ENCODE measurements at places on chromosomes 5 and 9.
A peak's percentile ranks its signal among the peaks of the same experiment; 100 is the strongest.

DNA sequence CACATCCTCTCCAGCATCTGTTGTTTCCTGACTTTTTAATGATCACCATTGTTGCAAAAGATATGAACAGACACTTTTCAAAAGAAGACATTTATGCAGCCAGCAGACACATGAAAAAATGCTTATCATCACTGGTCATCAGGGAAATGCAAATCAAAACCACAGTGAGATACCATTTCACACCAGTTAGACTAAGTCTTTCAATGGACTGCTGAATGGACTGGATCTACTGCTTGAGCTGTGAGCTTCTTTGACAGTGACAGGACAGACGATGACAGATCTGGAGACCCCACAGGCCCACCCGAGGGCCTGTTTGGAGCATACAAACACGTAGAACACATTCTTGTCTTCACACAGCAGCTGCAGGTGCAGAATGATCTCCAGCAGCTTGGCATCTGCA lies 266.1 kb upstream of the RIOK2 start:
- DNase-seq: no peak

DNA sequence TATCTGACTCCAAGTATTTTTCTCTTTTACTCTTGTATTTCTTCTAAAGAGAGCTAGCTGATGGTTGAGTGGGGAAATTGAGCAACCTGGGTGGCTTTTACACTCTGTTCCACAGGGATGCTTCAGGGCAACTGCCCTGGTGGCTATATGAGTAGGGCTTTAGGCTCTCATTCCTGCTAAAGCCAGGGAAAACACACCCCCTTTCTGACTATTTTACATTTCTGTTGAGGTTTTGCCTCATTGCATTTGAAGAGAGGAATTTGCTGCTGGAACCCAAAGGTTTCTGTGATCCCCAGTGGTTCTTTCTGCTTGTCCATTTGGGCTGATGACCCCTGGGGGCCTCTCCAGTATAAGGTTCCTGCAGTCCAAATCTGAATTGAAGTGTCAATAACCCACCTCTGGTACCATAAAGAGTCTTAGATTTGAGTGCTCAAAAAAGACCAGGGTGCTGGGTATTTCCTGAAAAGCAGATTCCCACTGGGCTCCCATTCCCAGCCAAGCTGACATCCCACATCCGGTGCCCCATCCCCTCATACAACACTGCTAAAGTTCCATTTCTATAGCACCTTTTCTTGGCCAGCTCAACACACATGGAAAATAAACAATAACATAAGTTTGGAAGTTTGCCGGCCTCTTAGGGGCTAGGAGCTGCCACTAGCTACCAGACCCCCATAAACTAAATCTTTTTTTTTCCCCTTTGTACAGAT lies 59.5 kb downstream of the PAPPA start:
- no peak for DNase-seq

DNA sequence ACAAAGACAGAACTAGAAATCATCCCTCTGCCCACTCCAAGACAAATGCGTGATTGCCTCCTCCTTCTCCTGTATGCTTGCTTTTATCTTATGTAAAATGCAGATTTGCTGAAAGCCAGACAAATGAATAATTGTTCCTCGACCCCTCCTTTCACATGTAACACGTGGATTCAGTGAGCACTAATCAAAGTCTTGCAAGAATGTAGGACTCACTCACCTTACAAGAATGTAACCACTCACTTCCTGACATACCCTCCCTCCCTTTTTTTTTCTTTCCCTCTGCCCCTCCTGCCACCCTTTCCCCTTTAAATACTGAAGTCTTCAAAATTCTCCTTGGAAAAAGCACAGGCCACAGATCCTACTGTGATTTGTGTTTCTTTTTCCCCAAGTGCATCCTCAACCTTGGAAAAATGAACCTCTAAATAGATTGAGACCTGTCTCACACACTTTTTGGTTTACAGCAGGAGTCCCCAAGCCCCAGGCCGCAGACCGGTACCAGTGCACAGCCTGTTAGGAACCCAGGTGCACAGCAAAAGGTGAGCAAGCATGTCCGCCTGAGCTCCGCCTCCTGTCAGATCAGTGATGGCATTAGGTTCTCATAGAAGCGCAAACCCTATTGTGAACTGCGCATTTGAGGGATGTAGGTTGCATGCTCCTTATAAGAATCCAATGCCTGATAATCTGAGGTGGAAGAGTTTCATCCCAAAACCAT lies 29.4 kb upstream of the HSD17B3 start:
- peak; percentile 8 for DNase-seq

- DNase-seq: no peak
Measured at GRCh38 chr5:75659791-75660450, 48.7 kb downstream of the ANKDD1B start.

GRCh38 chr5:81506900-81507588 lies 113.1 kb upstream of the ACOT12 start:
- DNase-seq: peak; percentile 94

DNA sequence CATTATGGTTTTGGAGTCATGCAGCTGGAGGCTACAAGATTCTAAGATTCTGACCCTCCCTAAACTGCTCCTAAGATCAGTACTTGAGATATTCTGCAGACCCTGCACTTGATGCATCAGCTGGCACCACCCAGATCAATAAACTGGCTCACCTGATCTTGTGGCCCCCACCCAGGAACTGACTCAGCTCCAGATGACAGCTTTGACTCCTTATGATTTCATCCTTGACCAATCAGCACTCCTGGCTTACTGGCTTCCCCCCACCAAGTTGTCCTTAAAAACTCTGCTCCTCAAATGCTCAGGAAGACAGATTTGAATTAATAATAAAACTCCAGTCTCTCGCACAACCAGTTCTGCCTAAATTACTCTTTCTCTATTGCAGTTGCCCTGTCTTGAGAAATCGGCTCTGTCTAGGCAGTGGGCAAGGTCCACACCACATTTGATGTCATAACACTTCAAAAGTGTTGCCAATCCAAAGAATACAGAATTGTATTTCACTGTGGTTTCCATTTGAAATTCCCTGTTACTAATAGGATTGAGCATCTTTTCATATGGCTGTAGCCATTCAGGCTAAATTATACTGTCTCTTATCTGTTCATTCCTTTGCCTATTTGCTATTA lies 14.8 kb upstream of the SLC30A5 start:
- DNase-seq: no peak

- DNase-seq: peak; percentile 45
Measured at GRCh38 chr9:38227656-38228055, 158.6 kb upstream of the SHB start.

GRCh38 chr9:105459336-105459735 lies 11.5 kb downstream of the FSD1L start:
- DNase-seq: no peak

DNA sequence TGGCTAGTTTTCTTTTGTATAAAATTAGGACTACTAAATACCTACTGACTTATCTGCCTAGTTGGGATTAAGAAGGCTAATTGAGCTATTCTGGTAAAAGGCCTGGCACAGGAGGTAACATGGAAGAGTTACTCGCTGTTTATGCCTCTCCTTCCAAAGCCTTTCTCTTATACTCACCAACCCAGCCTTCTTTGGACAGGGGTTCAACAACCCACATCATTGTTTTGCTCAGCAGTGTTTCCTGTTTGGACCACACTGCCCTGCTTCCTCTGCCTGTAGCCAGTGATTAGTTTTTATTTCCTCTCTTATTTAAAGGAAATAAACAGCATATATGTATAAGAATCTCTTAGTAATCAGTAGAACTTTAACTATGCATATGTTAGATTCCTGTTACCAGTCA lies 85.1 kb upstream of the TLX3 start:
- no peak for DNase-seq

- peak; percentile 16 for DNase-seq
Measured at GRCh38 chr5:43947935-43948334, 345.0 kb downstream of the NNT start.

DNA sequence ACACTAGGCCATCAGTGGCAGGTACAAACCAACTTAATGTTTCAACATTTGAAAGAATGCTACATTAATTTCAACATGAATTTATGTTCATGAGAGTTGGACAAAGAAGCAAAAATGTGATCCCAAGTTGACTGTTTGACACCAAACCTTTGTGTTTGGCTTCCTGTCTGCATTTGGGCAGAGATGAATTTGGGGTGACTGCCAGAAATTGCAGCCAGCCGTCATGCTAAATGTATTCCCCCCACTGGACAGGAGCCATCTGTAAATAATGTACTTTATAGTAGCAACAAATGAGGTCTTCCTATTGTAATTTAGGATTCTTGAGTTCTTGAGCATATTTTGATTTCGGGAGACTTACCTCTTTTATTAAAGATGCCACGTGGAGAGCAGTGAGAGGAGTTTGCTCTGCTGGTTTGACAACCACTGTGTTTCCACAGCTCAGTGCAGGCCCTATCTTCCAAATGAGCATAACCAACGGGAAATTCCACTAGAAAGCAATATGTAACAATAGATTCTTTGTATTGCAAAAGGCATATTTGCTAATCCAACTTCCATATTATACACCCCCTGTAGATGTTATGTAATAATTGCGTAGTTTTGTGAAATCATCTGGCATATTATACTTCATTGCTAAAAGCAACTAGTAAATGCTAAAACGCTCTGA lies 27.6 kb downstream of the ALDH1A1 start:
- DNase-seq: no peak

DNA sequence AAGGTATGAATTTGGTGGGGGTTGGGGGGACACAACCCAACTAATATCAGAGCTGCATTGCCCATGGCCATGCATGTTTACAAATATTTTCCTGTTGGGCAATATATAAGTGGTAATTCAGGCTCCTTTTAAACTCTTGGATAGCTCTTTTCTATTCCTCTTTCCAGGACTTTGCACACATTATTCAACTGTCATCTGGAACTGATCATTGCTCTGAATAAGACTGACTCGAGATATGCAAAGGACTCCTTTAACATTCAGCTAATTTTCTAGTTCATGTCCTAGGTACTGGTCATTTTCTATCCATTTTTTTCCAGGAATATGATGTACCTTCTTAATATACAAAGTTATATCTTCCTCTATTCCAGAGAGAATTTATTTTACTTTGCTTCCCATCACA lies 89.5 kb upstream of the STK32A start:
- no peak for DNase-seq

- no peak for DNase-seq
Measured at GRCh38 chr5:166428264-166428803, 1863.1 kb upstream of the WWC1 start.

- no peak for DNase-seq
Measured at GRCh38 chr5:118596255-118596654, 392.1 kb downstream of the DTWD2 start.

DNA sequence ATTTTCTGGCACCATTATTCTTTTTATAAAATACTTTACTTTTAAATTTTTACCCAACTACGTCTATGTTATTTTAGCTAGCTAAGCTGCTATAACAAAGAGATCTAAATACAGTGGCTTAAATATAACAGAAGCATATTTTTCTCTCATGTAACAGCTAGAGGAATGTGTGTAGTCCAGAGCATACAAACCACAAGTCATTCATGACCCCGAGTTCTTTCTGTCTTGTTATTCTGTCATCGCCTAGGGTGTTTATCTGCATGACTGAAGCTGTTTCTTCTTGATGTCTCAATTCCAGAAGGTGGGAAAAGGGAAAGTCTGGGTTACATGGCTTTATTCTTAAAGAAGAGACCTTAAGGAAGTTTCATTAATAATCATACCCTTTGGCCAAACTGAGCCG lies 136.9 kb upstream of the RFX3 start:
- no peak for DNase-seq

- peak; percentile 97 for DNase-seq
Measured at GRCh38 chr9:131714161-131714646, 25.7 kb downstream of the RAPGEF1 start.

DNA sequence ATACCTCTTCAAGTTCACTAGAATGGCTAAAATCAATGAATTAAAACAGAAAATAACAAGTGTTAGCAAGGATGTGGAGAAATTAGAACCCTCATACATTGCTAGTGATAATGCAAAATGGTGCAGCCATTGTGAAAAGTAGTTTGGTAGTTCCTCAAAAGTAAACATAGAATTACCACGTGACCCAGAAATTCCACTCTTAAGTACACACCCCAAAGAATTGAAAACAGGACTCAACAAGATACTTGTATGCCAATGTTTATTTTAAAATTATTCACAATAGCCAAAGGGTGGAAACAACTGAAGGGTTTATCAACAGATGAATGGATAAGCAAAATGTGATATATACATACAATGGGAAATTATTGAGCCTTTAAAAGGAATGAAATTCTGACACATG lies 70.3 kb downstream of the BARX1 start:
- DNase-seq: no peak

- DNase-seq: no peak
Measured at GRCh38 chr9:77903666-77904285, 127.8 kb downstream of the GNAQ start.

- DNase-seq: no peak
Measured at GRCh38 chr5:29984156-29984540, 1209.3 kb upstream of the CDH6 start.

GRCh38 chr5:80103371-80103770 lies 68.2 kb downstream of the THBS4 start:
- no peak for DNase-seq

DNA sequence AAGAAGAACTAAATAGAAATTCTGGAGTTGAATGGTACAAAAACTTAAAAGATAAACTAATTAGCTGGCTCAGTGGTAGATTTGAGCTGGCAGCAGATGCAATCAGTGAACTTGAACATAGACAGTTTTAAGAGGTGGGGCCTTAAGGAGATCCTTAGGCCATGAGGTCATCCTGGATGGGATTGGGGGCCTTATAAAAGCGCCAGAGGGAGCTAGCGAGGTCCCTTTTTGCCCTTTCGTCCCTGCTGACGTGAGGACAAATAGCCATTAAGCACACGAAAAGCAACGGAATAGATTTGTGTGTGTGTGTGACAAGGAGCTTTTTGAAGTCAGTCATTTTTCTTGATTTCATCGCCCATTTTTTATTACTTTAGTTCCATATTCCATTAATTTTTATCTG lies 83.3 kb downstream of the ZNF354C start:
- peak; percentile 70 for DNase-seq

DNA sequence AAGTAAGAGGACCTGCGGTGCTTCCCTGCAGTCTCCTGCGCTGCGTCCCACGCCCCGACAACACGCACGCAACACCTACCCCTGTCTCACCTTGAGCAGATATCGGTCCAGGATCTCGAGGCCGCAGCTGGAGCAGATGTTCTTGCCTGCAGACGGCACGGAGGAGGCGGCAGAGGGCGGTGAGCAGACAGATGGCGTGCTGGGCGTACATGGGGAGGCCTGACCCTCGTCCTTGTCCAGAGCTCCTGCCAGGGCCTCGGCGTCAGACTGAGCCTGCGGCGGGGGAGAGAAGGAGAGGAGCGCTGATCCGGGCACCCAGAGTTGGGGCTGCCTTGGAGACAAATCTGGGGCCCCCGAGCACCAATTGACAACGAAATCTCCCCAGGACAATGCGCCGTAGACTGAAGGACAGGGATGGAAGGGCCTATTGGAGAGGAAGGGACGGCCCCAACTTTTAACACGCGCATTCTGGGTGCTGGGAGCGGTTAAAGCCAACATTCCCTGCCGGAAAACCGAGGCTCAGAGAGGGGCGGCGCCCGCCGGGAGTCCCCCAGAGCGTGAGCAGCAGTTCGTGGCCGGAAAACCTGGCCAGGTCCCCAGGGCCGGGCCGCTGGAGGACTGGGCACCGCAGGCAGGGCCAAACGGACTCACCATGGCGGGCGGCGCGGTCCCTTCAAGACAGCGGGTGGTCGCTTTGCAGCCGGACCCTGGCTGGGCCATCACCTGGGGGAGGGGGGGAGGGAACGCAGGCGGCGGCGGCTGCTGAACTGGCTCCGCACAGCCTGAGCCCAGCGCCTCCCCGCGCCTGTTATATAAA lies 1.8 kb downstream of the LHX6 start:
- DNase-seq: no peak

- peak; percentile 68 for DNase-seq
Measured at GRCh38 chr9:92294297-92294676, 790 bp upstream of the IARS1 start.
